ENCODE measurements at places on chromosomes 4 and X.

- no peak for DNase-seq
These were observed 149.4 kb downstream of the EFNB1 start for GRCh38 chrX:68978255-68978654.

- no peak for DNase-seq
These were observed 9.2 kb upstream of the AP1AR start for GRCh38 chr4:112222219-112222955.

DNA sequence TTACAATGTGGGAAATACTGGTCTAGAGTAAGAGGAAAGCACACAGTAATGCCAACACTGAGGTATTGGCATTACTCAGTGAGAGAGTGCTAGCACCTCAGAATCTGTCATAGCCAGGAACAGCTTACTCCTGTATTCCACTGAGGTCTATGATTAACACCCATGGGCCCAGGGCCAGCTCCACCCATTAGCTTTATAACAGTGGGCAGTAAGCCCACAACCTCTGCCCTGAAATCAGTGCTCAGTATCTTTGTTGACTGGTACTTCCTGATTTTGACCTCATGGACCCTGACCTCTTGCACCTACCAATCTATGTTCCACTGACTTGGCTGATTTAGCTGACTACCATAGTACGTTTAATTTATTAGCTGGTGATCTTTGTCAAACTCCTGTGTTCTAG, 56.1 kb downstream of the LANCL3 start:
- DNase-seq = peak; percentile 39

DNA sequence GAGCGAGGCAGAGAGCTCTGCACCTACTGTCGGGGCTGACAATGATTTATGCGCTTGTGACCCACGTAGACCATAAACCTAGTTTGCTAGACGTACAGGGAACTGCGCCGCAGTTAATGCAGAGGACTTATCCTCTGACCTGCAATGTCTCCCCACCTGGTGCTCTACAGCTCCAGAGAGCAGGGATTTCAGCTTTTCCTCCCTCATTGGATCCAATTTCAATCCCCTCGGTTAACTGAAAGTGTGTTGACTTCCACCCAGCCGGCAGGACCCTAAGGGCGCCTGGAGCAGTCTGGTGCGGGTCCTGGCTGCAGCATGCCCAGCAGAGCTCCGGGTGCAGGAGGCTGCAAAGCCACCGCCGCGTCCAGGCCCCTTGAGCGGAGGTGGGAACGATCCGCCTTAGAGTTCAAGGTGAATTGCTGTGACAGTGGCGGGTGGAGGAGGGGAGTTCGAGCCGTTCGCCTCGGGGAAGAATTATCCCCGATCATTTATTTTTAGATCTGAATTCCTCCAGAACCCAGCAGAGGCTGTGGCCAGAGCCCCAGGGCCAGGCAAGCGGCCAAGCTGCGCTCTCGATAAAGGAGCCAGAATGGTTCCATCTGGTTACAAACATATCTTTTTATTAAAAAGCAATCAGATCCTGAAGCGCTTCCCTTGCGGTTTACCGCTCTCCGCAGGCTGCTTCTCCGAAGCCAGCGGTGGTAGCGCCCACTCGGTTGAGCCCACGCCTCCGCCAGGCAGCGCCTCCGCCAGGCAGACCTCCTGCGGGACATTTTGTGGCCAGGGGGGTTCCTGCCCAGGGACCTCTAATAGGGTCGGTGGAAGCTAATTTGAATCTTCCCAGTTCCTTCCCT, 66.0 kb downstream of the FBXO8 start:
- DNase-seq = no peak

GRCh38 chr4:173128199-173128890, 40.3 kb upstream of the GALNT7 start:
- DNase-seq = no peak

DNA sequence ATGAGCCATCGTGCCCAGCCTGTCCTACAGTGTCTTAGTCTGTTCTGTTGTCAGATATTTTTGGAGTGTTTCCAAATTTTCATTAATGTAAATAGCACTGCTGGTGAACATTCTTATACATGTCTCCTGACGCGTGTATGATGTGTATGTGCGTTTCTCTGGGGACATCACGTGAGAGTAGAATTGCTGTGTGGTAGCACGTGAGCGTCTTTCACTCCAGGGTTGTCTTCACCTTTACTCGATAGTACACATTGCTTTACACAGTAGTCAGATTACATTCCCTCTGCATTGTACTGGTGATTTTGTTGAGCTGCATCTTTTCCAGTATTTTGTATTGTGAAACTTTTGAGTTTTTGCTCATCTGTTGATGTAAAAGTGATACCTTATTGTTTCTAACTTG, 60.0 kb downstream of the ARHGAP10 start:
- DNase-seq = peak; percentile 38

DNA sequence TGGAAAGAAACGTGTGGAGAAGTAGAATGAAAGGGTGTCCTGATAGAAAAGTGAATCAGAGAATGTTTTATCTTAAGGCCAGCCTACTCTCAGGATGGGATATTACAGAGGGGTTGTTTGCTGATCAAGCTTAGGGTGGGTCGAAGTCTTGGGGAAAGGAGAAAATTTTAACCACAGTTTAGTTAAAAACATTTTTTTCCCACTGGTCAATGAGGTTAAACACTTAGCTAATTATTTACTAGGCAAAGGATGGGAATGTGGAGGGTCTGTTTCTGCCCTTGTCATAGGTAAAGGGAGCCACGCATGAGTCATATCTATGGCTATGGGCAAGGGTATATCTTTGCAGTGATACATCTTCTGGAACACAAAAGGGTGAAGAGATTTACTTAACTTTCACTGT, 16.1 kb upstream of the SULT1E1 start:
- no peak for DNase-seq

DNA sequence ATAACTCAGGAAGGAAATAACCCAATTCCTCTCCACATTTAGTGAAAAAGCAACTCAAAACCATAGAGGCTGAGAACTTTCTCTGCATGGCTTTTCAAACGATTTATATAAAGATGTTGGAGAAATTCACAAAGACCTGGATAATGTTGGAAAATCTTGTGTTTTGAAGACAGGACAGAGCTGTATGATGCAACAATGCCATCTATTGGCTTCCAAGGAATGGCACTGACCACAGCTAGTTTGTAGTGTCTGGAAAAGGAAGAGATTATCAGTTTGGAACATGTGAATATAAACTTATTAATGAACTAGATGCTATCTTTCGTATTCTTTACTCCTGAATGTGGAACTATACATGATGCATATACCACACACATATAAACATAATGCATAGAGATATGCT, 503.6 kb downstream of the IL1RAPL1 start:
- DNase-seq = peak; percentile 3

GRCh38 chr4:140353786-140354185, 19.7 kb upstream of the SCOC start:
- DNase-seq = no peak

DNA sequence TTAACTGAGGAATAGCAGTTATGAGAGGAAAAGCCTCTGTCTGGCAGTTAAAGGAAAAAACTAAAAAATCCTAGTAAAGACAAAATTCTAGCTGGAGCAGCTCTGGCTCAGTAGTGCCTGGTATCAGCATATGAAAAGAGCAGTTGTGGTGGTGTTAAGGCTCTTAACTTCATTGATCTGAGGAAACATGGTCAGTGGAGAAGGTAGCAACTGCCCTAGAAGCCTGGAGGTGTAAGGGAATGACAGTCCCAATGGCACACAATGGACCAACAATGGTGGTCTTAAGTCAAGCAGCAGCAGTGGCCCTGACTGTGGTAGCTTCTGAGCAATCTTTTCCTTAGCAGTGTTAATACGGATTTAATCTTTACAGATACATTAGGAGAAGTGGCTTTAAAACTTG, 189.6 kb upstream of the POF1B start:
- DNase-seq = no peak

DNA sequence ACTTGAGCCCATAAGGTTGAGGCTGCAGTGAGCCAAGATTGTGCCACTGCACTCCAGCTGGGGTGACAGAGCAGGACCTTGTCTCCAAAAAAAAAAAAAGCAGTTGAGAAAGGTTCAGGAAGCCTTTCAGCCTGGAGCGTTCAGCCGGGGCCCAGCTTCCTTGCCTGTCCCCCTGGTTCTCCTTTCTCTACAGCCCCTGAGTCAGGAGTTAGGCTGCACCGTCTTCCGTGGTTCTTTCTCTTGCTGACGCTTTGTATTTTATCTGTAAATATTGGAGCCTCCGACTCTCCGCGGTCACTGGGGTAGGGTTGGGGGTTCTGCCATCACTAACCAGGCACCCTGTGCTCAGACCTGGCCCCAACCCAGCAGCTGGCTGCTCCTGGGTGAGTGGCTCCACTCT, 13.8 kb upstream of the UVSSA start:
- no peak for DNase-seq

- DNase-seq = peak; percentile 68
These were observed 733.4 kb upstream of the INTU start for GRCh38 chr4:126899331-126899801.

GRCh38 chr4:67918428-67918827, 34.6 kb upstream of the TMPRSS11D start:
- peak; percentile 37 for DNase-seq

DNA sequence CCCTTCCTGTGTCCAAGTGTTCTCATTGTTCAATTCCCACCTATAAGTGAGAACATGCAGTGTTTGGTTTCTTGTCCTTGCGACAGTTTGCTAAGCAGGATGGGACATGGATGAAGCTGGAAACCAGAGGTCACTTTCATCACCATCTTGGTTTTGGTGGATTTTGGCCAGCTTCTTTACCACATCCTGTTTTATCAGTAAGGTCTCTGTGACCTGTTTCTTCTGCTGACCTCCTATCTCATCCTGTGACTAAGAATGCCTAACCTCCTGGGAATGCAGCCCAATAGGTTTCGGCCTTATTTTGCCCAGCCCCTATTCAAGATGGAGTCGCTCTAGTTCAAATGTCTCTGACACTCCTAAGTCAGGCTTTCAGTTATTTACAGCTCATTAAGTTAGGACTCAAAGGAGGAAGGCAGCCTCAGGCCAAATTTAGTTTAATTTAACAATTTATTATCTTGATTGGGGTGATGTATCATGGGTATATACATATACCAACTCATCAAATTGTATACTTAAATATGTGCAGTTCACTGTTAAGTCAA, 169.9 kb upstream of the NDP start:
- no peak for DNase-seq

GRCh38 chr4:88012647-88013046, 5.2 kb downstream of the PKD2 start:
- DNase-seq = no peak

- DNase-seq = no peak
These were observed 488 bp downstream of the NAP1L5 start for GRCh38 chr4:88697141-88697540.

DNA sequence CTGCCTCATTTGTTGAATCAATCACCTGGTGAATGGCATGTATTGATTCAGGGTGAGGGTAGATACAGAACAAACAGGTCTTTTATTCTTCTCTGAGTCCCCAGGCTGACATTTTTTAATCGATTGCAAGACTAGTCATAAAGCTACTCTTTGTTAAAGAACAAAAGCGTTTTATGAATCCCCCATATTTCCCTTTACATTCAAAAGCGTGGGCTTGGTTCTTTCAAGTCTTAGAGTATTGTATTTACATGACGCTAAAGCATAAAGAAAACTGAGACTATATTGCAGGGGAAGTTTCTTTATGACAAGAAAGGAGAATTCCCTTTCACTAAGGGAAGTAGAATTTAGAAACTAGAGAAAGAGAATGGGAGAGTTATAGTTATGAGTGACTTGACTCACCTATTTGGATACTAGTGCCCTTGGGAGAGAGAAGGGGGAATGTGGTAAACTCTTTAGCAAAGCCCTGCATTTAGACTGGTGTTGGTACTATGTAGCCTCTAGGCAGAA, 69.3 kb upstream of the PDE5A start:
- no peak for DNase-seq

DNA sequence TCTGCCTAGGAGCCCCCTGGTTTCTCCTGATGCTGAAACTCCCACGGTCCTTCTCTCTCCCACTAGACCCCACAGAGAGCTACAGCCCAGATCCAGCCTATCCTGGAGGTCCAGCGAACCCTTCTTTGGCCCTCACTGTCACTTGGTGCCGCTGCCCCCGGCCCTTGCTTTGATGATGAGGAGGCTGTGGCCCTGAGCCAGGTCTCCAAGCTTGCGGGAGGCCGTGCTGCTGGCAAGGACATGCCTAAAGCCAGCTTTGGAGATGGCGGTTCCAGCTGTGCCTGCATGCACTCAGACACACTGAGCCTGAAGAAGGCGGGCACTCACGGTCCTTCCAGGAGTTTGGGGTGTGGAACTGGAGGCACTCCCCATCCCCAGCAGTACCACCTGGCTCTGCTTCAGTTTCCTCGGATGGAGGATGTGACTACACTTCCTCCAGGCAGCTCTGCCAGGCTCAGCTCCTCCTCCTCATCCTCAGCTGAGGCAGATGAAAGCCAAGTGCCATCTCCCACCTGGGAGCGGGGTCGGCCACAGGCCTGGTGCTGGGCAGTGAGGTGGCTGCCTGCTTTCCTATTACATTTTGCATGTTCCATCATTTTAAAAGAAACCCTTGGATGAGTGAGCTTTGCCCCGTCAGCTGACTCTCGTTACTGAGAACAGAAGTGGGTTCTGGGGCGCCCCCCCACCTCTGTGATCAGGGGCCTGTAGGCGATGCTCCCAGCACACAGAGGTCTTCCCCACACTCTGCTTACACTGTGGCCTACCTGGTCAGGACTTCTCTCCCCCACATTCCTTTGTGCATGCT, 9.0 kb downstream of the TNIP2 start:
- no peak for DNase-seq

DNA sequence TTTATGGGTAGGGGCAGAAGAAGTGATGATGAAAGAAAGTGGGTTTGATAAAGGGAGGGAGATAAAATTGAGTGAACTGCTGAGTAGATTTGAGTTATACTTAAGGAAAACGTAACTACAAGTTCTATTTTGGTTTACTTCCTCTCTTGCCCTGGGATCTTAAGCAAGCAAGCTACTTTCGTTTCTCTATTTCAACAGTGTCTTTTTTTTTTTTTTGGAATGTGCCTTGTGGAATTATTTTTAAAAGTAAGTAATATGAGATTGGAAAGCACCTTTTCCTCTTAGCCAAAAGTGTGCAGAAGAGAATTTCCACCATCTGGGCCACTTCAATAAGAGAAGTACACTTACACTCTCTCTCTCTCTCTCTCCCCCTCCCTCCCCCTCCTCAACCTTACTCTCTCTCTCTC, 16.0 kb upstream of the C4orf36 start:
- DNase-seq = no peak

DNA sequence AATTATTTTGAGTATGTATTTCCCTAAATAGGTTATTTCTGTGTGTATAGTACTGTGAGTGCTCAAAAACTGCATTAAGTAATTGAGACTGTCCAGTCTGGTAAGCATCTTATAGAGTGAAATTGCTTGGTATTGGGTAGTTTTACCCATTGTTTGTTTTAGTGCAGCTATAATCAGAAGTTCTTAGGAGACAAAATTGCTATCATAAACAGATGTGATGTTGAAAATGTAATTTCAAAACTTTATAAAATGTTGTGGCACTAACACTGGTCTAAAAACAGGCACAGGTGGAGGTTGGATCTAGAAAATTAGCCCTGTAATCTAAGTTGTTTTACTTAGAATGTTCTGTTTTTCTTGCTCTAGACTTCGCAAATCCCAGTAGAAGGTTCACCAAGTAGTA, 46.8 kb downstream of the RAPGEF2 start:
- DNase-seq = no peak

- no peak for DNase-seq
These were observed 75.4 kb downstream of the LIMCH1 start for GRCh38 chr4:41613386-41613785.

GRCh38 chr4:107034091-107034995, 1.8 kb downstream of the DKK2 start:
- peak; percentile 16 for DNase-seq
